ENCODE measurements at places on chromosomes 3 and 15.

- DNase-seq = peak; percentile 30
Observed at GRCh38 chr3:88149101-88149508, 654 bp upstream of the C3orf38 start.

DNA sequence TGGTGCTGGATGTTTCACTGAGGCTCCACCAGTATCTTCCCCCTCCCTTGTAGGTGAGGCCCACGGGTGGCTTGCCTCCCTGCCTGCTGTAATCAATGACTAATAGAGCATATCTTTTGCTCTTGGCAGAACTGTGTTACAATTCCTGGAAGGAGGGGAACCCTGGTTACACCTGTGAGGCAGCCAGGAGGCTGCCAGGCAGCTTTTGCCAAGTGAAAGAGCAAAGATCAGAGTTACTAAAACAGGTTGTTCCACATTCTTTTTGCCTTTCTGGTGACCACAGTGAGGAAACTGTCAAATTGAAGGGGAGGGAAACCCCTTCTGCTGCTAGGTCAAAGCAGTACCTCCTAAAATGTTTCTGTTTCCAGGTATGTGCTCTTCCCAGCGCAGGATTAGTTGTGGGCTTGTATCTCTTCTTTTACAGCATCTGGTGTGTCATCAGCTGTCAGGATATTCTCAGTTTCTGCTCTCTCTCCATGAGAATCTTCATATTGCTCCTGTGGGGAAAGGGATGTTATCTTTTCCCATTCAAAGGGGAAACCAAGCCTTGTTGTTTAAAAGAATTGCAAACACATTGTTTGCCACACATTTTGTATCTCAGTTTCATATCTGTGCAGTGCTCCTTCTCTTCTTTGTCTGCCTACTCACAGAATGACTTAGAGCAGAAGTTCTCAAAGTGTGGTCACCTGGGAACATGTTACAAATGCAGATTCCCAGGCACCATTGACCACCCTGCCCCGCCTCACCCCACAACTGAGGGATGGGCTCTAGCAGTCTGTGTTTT is 137.4 kb upstream of the UMPS start:
- no peak for DNase-seq

GRCh38 chr3:183233966-183234365 is 19.1 kb upstream of the B3GNT5 start:
- no peak for DNase-seq

GRCh38 chr3:154972951-154973350 is 107.2 kb upstream of the MME start:
- DNase-seq = no peak

GRCh38 chr3:141462176-141462859 is 24.5 kb upstream of the RASA2 start:
- DNase-seq = no peak

DNA sequence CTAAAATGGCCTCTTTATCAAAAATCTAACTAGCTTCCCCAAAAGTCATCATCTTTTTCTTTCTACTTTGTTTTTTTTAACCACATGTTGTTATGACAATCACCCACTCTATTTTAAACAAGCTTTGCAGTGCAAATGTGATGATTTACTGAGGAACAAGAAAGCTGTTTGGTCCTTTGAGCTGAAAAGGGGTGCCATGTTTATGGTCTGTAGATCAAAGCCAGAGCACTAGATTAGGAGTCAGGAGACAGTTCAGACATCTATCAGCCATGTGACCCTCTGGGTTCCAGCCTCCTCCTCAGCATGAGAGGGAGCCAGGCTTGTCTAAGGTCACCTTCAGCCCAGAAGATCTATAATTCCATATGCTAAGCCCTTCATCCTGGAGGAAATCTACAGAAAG is 65.9 kb downstream of the RPL22L1 start:
- no peak for DNase-seq

Data from BE2C (cell line).